CD8-positive, alpha-beta memory T cell (primary cell): ENCODE measurements at places on chromosomes 2 and 18.

DNA sequence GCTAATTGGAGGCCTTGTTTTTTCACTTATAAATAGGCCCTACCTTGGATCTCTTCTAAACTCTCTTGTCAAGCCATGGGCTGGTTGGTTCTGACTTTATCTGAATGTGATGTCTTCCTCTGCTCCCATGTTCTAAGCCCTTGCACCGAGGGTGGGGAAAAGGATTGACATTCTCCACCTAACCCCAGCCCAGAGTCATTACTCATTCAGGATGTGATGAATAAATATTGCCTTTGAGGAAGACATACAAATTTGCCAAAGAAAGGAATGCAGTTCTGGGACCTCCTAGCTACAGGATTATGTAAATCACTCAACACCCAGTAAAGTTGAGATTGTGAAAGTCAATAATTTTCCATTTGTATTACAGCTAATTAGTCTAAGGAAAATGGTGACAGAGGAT lies 142.1 kb upstream of the LYPD6 start:
- DNase-seq = no peak

GRCh38 chr2:239393941-239394340 lies 6.9 kb downstream of the HDAC4 start:
- no peak for DNase-seq

GRCh38 chr2:10329580-10329879 lies 26.8 kb downstream of the HPCAL1 start:
- no peak for DNase-seq

DNA sequence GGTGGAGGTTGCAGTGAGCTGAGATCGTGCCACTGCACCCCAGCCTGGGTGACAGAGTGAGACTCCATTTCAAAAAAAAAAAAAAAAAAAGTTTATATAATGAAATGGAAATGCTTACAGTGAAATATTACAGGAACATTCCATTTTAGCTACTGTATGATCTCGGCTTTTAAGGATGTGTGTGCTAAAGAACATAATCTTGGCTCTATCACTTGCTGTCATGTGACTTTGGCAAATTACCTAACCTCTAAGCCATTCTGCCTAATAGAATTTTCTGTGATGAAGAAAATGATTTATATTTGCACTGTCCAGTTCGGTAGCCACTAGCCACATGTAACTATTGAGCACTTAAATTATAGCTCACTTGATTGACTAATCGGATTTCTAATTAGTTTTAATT lies 36.3 kb downstream of the SMAD4 start:
- no peak for DNase-seq

DNA sequence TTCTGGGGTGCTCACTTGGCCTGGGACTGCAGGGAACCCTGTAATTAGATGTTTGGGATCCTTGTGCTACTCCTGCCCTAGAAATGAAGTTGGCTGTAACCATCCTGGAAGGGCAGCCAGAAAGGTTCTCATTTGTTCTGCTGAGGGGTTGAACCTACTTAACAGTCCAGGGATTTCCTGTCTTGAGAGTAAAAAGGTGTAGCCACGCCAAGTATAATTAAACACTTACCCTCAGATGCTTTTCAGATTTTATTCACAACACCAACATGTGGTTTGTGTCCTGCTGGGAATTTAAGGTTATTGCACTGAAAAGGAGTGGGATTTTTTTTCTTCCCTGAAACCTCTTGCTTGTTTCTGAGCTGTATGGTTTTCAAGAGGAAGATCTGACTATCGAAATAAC lies 222.4 kb upstream of the APCDD1 start:
- DNase-seq = no peak

- no peak for DNase-seq
Measured at GRCh38 chr2:145114726-145115125, 594.8 kb upstream of the ZEB2 start.

- no peak for DNase-seq
Measured at GRCh38 chr2:188485496-188485895, 193.8 kb downstream of the GULP1 start.
